Cerebellar cortex (tissue), 1 donor: ENCODE measurements at places on chromosomes 1 and 21.
A peak's percentile ranks its signal among the peaks of the same experiment; 100 is the strongest.

GRCh38 chr1:3852711-3853485 lies 4.1 kb downstream of the CEP104 start:
- DNase-seq: no peak

DNA sequence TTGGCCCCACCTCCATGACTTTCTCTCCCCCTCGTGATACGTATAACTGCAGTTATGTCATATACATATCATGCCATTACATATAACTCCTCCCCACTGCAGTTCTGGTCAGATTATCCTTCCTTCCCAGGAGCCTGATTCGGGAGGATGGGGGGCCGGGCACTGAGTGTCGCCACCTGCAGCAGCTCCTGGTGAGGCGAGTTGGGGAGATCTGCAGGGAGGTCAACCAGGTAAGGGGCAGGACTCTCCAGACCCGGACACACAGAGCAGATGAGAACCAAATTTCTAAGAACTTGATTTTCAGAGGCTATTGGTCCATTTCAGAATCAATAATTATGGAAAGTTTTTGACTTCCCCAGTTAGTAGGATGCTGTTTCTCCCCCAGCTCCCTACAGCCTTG lies 19.5 kb downstream of the HYI start:
- DNase-seq: no peak

DNA sequence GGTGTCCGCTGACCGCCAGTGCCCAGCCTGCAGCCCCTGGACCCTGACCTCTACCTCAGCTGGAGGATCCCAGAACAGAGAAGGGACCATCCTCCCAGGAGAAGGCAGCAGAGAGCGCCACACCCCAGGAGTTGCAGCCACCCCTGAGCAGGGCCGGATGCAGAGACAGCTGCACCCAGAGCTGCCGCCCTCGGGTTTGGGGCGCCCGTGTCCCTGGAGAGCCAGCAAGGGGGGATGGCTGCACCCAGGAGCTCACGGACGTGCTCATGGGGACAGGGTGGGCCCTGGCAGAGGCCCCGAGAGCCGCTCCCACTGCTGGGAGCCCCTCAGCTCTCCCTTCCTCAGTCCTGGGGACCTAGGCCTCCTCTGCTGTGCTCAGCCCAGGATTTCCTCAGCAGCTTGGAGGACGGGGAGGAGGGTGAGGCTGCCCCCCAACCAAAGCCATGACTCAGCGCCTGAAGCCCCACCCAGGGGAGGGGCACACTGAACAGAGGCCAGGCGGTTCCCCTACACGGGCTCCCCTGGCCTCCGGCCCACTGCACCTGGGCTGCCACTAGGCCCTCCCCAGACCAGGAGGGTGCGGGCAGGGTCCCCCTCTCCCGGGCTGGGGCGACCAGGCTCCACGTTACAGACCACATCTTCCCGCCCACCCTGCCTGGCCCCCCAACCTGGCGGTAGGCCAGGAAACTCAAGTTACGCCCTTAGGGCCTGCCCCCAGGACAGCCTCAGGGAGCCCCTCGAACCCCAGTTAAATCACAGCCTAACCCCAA lies 2.2 kb downstream of the ACAP3 start:
- peak; percentile 42 for DNase-seq

DNA sequence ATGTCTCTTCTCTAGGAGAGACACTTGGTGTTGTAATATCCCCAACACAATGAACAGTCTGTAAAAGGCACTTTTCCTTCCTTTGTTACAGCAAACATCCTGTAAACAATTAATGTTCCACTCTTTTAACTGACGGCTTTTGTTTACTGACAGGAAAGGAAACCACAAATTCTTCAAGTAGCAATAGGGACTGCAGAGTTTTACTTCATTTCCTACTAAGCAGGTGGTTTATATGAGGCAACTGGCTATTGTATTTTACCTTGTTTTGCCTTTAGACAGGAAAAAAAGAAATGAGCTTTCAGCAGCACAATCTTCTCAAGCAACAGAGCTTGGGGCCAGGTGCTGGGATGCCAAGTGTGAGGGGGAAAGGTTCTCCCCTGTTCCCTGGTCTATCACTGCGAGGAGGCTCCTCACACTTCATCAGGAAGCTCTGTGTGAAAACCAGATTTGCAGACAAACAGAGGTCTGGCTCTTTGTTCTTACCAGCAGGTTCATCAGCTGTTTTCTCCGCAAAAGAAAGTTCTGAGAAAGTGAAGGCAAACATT lies 51.2 kb downstream of the SIPA1L2 start:
- no peak for DNase-seq

- DNase-seq: no peak
These were observed 373.0 kb upstream of the ESRRG start for GRCh38 chr1:217096200-217096599.

GRCh38 chr1:118254491-118255425 lies 69.7 kb upstream of the SPAG17 start:
- no peak for DNase-seq

- DNase-seq: no peak
These were observed 5.5 kb upstream of the MMP23B start for GRCh38 chr1:1626207-1627141.

- no peak for DNase-seq
These were observed 67.0 kb downstream of the OLIG1 start for GRCh38 chr21:33136847-33137502.

DNA sequence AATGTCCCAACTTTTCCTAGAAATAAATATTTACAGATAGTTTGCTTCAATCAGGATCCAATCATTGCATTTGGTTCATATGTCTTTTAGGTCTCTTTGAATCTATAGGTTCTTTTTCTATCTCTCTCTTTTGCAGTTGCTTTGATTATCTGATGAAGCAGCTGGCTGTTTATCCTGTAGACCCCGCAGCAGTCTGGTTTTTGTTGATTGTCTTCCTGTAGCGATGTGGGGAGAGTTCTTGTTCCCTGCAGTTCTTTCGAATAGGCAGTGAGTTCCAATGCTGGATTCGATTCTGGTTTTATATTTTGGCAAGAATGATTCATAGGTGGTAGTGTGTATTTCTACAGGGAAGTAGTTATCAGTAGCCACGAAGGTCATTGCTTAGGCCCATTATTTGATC lies 7.4 kb upstream of the MIXL1 start:
- no peak for DNase-seq

- DNase-seq: no peak
These were observed 90.1 kb downstream of the PLXNA2 start for GRCh38 chr1:208154040-208154439.

GRCh38 chr1:53473463-53473862 lies 14.3 kb downstream of the DMRTB1 start:
- no peak for DNase-seq

DNA sequence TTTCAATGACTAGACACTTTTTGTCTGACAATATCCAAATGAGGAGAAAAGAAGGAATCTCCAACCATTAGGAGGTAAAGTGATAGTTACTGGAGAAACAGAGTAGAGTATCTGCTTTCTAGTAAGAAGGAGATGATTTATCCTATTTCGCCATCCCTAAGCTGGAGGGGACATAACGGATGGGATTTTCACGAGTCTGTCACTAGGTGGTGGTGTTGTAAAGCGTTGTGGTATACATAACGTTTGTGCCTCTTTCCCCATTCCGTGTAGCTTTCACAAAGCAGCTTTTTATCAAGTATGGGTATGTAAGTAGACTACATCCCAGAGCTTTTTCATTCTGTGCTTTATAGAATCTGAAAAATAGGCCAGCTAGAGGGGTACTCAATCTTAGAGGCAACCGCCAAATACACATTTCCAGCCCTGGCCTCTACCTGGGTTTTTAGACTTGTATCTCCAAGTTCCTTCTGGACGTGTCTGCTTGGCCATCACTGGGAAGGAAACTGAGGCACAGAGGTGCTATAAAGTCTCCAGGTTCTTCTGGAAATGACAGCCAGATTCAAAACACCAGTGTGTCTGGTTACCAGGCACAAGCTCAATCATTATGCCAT lies 33.3 kb upstream of the FAM3B start:
- peak; percentile 61 for DNase-seq
